Prostate gland (tissue), 2 donors: ENCODE measurements at places on chromosomes 5 and 9. TPM values are rescaled to one million over a fixed set of nuclear protein-coding genes. Genes with fewer than 3 reads are reported as not detected.

DNA sequence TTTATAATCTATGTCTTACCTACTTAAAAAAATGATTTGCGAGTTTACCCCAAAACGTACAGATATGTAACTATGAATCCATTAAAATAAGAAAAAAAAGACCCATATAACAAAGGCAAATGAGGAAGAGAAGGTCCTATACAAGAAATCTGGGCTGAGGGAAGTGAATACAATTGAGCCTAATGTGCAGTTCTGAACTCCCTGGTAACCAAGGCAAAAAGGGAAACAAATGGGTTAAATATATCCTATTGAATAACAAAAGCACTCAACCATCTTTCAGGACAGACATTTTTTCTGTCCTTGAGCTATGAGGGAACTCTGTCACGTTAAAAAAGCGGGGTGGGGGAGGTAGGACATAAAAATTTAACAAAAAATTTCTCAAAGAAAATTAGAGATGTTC lies 78.6 kb downstream of the PTPN3 start:
- no peak overlapping the region for H3K27ac ChIP-seq
- no peak for DNase-seq
- H3K4me1 ChIP-seq = peaks cover 8% of the 10 kb centered on the region
- no peak overlapping the region for H3K4me3 ChIP-seq

ERP44 gene
- 20.6 TPM for total RNA-seq

DNA sequence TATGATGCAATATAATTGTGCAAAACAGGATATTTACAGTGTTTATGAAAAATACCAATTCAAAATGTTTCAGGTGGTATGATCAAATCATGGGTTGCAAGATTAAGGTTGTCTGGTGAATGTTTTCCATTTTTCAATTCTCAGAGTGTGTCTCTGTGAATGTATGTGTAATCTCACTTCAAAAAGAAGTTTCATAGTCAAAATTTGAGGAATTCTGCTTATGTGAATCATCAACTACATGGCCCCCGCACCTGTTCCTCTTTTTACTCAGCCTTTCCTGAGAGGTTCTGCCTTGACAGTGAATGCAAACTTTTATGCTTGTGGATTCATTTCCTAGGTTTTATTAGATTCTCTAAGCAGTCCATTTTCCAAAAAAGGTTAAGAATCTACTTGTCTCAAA lies 32.1 kb downstream of the KCTD16 start:
- no peaks in the 10 kb centered on the region for H3K36me3 ChIP-seq
- no peak overlapping the region for H3K27ac ChIP-seq
- no peaks in the 10 kb centered on the region for H3K4me1 ChIP-seq
- no peak overlapping the region for H3K4me3 ChIP-seq
- DNase-seq = no peak

PNPLA7 gene
- total RNA-seq = 64.3 TPM

DNA sequence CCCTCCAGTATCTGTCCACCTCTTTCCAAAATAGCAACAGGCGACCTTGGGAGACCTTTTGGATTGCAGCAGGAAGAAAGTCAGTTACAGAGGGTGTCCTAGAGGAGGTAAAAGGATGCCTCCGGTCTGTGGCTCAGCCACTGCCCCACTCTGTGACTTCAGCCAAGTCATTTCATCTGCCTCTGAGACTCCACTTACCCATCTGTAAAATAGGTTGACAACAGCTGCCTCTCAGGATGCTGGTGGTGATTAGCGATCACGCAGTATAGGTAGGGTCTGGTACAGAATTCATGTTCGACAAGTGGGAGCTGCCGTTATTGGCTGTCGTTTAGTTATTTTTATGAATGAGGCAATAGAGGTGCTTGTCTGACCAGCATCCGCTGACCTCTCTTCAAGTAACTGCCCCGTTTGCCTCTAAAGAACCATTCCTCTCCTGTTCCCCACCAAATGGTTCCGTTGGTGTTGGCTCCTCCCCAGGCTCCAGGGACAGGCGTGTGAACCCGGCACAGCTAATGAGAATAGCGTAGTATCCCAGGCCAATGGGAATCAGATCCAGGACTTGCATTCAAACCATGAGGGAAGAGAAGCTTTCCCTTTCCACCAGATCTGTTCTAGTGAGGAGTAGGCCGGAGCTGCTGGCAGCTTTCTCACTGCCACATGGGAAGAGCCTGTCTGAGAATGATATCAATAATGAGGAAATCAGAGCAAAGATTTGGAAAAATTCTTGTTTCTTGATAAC lies 64.1 kb downstream of the SMIM23 start:
- H3K4me1 ChIP-seq = no peaks in the 10 kb centered on the region
- no peak overlapping the region for H3K4me3 ChIP-seq
- H3K27me3 ChIP-seq = no peaks in the 10 kb centered on the region
- H3K27ac ChIP-seq = no peak overlapping the region
- no peaks in the 10 kb centered on the region for H3K36me3 ChIP-seq

DNA sequence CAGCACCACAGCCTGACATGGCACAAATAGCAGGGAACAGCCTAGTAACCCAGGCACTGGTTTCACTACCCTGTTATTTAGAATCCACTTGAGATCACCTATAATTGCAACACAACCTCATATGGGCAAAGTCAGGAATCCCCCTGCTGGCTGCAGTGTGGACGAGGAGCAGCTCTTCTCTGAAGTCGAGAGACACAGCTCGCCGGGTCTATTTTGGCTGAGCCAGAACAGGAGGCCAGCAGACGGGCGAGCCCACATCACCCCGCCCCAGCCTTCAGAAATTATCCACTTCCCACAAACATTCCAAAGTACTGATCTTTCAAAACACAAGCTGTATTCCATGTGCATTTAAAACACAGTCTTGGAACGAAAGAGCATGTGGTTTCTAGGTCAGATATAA lies 179.0 kb downstream of the ROR2 start:
- no peak for DNase-seq
- no peaks in the 10 kb centered on the region for H3K27me3 ChIP-seq
- H3K4me3 ChIP-seq = no peak overlapping the region

CAMK4 gene
- 6.7 TPM for total RNA-seq

PRR7 gene
- total RNA-seq = 11.0 TPM
